ENCODE measurements at places on chromosomes 6 and 20. TPM values are rescaled to one million over a fixed set of nuclear protein-coding genes. Genes with fewer than 3 reads are reported as not detected.
A peak's percentile ranks its signal among the peaks of the same experiment; 100 is the strongest.

The RGS19 gene
- 10.5 TPM for total RNA-seq

The SSTR4 gene
- total RNA-seq = not detected

DNA sequence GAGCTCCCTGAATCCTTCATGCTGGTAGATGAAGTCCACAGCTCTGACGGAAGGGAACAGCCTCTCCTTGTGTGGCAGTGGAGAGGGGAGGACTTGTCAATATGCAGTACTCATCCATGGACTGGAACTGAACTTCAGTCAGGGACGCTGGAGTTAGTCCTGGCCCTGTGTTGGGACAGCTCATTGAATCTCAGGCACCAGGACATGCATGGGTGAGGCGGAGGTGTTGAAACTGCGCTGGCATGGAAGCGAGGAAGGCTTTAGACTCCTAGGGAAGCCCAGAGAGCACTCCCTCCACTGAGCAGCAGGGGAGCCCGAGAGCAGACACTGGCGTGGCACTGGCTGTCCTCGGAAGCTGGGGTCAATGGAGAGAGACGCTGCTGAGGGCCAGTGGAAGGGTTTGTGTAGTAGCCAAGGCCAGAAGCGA, 161.3 kb upstream of the GGTLC1 start:
- DNase-seq = peak; percentile 16

DNA sequence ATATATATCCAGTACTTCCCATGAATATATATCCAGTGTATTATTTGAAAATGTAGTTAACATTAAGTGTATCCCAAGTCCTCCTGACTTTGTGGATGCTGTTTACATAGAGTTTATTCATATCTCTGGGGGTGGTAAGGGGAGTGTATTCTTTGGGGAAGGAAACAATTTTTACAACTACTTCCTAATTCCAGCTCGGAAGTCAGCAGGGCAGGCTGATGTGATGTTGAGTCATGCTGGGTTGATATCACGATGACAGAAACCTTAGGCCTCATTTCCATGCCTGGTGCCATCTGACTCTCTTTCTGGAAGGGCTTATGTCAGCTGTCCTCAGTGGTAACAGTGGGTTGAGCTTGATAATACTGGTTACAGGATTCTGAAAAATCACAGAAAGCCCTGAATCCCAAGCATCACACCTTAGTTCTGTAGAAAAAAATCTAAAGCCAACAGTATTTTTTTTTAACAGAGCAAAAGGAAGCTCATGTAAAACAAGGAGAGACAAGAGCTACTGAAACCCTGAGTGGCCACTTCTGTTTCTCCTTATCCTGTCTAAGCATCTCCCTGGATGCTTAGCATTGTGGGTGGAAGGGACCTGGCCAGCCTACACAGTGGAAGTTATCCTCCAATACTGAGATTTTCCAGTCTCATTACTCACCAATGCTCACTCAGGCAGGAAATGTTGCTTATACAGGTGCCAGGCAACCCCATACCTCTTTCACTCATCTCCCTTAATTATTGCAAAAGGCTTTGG, 75.2 kb upstream of the IYD start:
- DNase-seq = peak; percentile 84

- DNase-seq = no peak
Observed at GRCh38 chr6:129280749-129281148, 397.8 kb downstream of the LAMA2 start.

- no peak for DNase-seq
Observed at GRCh38 chr6:154930451-154930851, 64.7 kb upstream of the TIAM2 start.
